ENCODE measurements at places on chromosomes 3 and 15.

- peak; percentile 86 for DNase-seq
Observed at GRCh38 chr15:74497584-74497983, 36.6 kb upstream of the UBL7 start.

GRCh38 chr15:69115031-69115430 is 45.4 kb upstream of the GLCE start:
- DNase-seq: no peak

- DNase-seq: peak; percentile 27
Observed at GRCh38 chr3:184259878-184260723, 1.3 kb downstream of the CAMK2N2 start.

DNA sequence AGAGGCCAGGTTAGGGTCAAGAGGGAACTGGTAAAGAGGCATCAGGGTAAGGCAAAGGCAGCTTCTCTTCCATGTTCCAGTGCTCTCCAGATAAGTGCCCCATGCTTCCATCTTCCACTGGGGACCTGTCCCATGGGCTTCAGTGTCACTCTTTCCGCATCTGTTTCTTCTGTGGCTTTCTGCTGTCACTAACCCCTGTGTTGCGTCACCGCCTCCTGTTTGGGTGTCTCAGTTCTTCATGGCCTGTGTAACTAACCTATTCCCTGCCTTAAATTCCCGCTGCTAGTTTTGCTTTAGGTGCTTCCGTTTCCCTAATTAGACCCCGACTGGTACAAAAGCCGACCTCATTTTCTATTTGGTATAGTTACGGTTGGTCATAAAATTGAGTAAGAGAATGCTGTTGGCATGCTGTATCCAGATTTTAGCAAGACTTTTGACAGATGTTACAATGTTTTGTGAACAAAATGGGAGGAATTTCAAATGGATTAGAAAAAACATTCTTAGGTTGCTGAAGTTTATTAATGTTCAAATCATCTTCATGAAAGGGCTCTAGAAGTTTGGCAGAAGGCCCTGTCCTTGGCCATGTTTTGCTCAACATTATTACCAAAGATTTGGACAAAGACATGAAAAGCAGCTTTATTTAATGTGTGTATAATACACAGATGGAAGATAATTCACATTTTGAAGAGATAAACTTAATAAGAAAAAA is 245.3 kb downstream of the BBX start:
- DNase-seq: no peak

GRCh38 chr3:42591811-42592210 is 1.2 kb downstream of the SS18L2 start:
- no peak for DNase-seq

DNA sequence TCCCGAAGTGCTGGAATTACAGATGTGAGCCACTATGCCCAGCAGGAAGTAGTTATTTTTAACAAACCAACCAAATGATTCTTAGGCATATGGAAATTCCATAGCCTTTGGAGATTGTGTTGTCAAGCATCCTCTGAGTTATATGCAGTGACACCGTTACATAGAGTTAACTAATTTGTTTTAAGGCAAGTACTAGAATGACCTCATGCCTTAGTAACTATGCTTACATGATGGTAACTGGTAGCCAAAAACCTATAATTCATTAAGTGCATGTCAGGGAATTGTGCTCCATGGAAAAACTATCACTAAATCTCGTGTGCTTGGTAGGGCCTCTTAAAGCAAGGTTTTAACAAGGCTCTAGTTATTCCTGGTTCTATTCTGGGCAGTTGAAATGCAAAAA is 392.8 kb downstream of the TUSC7 start:
- DNase-seq: no peak

- DNase-seq: no peak
Observed at GRCh38 chr3:105828703-105829102, 40.1 kb downstream of the CBLB start.

DNA sequence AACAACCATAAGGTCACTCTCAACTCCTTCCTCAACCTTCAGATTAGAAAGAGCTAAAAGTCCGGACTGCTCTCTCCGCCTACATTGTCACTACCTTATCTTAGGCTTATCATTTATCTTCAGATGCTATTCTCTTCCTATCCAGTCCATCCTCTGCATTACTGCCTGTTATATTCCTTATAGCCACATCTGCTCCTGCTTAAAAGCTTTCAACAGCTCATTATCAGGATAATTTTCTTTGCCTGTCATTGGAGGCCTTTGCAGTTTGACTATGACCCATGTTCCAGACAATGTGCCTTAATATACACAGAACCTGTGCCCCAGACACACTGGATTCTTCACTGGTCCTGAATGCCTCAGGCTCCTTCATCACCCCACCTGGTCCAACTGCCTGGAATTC is 184.1 kb upstream of the SETMAR start:
- no peak for DNase-seq

DNA sequence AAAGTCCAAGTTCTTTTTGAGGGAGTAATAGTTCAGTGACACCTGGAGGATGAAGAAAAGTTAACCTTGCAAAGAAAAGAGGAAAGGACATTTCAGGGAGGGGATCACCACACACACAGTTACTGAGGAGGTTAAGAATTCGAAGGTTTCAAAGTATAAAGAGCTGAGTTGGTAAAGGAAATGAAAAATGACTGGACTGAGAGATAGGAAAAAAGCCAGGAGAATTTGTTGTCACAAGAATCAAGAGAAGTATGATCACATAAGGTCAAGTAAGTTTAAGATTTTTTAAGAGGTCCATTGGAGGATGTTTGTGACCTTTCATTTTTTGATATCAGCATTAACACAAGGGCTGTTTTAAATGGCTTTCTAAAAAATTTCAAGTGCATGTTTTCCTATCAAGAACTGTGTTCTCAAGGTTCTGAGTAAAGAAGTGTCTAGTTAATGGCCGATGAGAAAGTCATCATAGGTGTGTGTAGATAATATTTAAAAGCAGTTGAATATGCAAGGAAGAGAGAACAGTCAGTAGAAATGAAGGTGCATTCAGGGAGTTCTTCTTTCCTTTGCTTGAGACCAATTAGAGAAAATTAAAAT is 189.2 kb upstream of the RBMS3 start:
- DNase-seq: no peak

DNA sequence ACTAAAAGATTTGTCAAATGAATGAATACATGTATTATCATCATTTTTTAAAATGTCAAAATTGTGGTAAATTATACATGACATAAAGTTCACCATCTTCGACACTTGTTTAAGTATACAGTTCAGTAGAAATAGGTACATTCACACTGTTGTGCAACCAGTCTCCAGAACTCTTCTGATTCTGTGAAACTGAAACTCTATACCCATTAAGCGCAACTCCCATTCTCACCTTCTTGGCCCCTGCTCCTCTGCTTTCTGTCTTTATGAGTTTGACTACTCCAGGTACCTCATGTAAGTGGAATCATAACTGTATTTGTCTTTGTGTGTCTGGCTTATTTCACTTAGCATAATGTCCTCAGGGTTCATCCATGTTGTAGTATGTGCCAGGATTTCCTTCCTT is 50.1 kb upstream of the KBTBD8 start:
- DNase-seq: no peak

GRCh38 chr3:175484666-175485065 is 625.5 kb downstream of the NAALADL2 start:
- no peak for DNase-seq

- DNase-seq: no peak
Observed at GRCh38 chr15:88491158-88491557, 23.6 kb downstream of the MRPS11 start.

GRCh38 chr3:101762041-101762646 is 16.9 kb upstream of the NXPE3 start:
- no peak for DNase-seq

DNA sequence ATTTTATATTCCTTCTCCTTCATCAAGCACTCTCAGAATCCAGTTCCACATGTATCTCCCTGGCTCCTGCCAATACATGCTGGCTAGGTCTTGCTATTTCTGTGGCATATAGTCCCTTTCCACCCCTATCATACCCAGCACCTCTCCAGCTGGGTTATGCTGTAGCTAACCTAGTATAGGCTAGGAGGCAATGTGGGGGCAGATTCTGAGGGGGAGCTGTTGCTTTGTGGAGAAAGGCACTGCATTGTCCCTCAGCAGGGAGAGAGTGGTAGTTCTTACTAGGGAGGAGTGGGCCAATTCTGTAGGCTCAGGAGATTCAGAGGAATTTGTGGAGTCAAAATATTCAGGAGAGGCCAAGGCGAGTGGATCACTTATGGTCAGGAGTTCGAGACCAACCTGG is 39.4 kb upstream of the UBL7 start:
- DNase-seq: no peak

GRCh38 chr3:170352936-170353335 is 4.6 kb upstream of the SKIL start:
- DNase-seq: no peak

DNA sequence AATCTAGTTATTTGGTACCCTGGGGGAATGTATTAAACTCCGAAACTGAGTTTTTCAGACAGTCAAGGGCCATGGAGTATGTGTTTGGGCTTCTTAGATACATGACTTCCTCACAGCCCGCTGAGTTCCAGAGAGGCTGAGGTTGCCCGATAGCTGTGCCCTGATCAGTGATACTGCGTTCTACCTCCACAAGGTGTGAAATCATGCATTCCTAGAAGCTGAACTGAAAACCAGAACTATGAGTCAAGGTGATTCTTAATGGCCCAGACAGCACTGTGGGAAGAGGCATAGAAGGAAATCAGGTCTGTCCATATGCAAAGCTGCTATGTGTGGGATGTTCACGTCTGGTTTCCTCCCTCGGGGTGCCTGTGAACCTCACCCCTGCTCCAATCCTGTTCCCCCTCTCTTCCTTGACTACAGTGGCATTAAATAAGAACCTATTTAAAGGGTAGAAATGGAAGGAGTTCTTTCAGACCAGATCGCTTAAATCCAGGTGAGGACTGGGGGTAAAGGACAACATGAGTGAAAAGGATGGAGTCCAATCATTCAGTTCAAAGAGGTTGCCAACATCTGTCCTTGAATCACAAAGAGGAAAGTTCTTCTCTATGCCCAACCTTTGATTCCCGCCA is 74.3 kb downstream of the MYO1E start:
- no peak for DNase-seq

DNA sequence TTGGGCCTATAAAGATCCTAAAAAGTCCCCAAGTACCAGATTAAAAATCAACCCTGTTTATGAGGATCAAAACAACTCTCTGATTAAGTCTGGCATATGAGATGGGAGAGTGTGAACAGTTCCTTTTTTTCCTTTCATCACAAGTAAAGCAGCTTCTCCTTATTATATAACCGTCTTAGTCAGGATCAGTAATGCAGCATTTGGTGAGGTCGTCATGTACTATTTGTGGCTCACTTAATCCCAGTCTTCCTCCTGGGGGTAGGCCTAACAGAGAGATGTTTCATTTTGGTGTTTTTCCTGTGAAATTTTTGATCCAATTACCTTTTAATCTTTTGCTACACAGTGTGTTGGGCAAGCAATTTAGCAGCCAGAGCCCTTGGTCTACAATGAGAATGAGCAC is 333.1 kb upstream of the KCNMB2 start:
- DNase-seq: no peak

- DNase-seq: no peak
Observed at GRCh38 chr15:31207246-31207645, 105.7 kb upstream of the TRPM1 start.

GRCh38 chr3:9067352-9067975 is 104.2 kb upstream of the RAD18 start:
- peak; percentile 22 for DNase-seq

GRCh38 chr3:171556574-171557145 is 96.5 kb upstream of the TNIK start:
- peak; percentile 63 for DNase-seq

GRCh38 chr3:11499144-11499543 is 144.6 kb downstream of the VGLL4 start:
- no peak for DNase-seq

DNA sequence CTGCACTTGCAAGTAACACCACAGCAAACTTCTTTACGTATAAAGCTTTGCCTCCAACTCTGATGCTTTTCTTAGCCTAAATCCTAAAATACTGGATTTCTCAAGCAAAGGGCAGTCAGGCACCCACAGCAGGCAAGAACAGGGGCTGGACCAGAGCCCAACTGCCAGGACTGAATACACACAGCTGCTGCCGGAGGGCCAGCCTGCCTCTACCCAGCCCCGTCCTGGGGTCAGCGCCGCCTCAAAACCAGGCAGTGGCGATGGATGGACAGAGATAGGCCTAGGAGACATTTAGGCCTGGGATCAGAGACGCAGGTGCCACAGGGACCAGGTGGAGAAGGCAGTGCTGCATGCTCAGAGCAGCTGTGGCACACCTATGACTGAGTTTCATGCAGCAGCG is 47.6 kb upstream of the SEC61A1 start:
- peak; percentile 32 for DNase-seq

DNA sequence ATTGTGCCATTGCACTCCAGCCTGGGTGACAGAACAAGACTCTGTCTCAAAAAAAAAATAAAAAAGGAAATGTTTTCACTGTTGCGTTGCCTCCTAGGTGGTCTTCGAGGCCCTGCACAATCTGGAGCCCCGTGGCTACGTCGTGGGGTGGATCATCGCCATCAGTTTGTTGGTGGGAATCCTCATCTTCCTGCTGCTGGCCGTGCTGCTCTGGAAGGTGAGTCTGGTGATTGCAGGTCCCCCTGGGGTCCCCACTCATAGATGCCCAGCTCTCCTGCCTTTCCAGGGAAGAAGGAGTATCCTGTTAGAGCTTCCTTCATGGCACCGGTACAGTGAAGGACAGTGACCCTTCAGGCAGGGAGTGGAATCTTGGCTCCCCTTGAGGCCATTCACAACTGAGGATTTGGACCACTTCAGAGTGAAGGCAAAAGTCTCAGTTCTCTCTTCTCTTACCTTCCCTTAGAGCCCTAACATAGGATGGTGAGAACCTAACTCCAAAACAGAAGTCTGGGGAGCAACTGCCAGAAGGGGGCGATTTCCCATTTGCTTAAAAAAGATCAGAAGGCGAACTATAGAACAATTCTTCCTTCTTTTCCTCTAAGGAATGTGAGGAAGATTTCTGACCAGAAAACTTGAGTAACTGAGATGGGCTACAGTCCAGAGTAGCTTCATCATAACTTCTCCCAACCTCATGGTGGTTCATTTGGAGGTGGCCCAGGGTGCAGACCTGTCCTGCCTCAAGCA is 57.8 kb upstream of the CTDSPL start:
- no peak for DNase-seq

DNA sequence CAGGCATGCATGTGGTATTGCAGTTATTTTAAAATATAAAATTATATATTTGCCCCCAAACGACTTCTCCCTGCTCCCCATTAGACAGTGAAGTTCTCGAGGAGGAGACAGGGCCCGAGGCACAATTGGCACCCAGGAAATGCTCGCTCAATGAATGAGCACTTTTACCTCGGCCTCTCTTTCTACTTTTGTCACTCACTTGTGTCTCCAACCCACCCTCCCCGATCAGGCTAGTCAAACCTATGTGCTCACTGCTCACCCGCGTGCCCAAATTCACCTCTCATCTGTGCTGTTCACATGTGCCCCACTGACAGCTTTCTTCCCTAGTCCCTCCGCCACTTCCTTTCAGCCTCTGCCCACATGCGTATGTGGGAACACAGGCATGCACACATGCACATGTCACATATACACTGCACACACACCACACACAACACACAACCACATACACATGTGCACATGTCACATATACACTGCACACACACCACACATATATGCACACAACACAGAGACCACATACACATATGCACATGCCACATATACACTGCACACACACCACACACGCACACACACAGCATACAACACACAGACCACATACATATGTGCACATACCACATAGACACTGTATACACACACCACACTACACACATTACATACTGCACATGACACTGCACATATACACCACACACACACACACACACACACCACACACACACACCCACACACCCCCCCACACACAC is 46.3 kb upstream of the DLG1 start:
- no peak for DNase-seq

- no peak for DNase-seq
Observed at GRCh38 chr3:14123308-14124222, 1.1 kb downstream of the CHCHD4 start.
